Stimulated activated naive CD8-positive, alpha-beta T cell treated with anti-CD3 and anti-CD28 coated beads, Interleukin-15, Interleukin-2, amounts not matched to agents 100 U/mL and 50 U/mL, for 24 hours (primary cell): ENCODE measurements at places on chromosomes 13 and 19.

- DNase-seq = no peak
Observed at GRCh38 chr13:99822820-99823219, 148.7 kb downstream of the ZIC5 start.

DNA sequence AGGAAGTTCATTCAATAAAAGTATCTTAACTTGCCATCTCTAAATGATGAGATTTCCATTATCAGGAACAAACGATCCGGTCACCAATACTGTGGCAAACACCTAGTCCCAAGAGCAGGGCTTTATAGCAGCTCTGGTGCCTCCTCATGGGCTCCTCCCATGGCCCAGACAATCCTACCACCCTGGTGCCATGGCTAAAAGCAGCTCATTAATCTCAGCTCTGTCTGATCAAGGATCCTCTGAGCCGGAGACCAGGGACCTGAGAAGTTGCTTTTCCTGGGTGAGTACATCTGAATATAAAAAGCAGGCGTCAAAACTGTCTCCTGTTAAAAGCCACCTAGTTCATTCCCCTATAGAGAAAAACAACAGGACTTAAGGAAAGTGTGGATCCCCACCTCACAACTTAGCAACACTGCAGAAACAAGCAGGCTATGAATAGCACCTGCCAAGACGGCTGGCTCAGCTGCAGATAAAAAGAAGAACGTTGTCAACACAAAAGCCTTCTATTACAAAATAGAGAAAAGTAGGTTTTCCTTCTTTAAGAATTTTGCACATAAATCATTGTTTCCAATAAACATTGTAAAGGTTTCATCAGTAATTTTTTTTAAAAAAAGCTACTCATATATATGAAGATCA is 30.3 kb downstream of the TSHZ3 start:
- no peak for DNase-seq

DNA sequence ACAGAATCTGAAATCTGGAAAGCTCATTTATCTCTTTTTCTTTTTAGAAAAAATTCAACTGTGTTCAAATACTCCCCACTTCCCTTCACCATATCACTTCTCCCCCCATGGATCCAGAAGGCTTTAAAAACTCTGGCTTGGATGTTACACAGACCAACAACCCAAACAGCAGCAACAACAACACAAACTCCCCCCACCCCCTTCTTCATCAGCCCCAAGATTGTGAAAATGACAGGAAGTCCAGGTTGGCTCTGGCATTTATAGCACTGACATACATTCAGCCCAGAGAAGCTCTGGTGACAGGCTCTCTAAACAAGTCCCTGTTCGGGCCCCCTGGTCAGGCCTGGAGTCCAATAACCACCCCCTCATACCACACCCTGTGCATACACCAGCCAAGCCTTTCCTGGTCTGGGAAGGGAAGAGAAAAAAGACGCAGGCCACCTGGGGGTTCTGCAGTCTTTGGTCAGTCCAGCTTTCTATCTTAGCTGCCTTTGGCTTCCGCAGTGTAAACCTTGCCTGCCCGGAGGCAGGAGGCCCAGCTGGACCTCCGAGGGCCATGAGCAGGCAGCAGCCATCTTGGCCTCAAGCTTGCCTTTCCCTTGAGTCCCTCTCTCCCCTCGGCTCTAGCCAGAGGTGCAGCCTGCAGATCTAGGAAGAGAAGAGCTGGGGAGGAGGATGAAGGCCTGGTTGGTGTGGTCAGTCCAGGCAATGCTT is 6.8 kb downstream of the CDX2 start:
- DNase-seq = no peak

DNA sequence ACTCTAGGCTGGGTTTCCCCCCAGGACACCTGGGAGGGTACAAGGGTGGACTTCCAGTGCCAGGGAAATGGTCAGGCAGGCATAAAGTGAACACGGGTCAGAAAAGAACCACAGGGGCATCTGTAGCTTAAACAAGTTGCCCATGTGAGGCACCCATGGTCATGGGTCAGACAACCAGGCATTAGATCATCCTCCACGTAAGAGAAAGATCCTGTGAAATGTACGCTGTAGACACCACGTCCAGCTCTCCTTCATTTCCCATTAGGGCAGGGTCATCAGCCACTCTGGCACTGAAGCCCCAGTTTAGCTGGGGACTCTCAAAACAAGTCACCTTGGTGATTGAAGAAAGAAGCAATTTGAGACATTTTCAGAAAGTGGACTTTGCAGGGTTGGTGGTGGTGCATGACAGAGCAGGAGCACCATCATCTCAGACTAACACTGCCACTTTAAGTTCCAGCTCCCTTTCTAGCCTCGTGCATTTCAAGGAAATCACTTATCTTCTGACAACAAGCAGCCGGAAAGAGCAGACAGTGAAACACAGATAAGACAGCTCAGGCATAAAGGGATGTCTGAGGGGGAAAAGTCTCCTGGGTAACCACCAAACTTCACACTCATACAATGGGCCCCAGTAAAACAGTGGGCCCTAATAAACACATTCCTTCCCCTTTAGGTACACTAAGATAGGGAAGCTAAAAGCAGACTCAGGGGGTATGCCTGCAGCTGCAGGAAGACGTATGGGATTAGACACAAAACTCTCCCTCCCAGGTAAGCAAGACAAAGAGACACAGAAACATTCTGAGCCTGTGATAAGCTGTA is 16.1 kb upstream of the SIGLEC6 start:
- no peak for DNase-seq

DNA sequence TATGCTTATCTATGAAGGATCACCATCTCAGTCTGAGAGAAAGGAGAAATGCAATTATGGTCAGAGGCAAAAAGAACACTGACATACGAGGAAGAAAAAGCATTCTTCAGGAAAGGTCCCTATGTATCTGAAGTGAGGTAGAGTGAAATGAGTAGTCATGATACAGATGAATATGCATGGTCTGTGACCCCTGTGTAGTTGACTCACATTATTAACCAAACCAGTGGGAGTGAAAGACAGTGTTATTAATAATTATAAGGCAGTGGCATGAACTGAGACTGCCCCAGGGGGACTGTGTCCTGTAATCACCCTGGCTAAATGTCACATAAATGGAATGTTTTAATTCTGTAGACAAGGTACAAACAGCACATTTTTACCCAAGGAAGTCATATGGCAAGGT is 1320.2 kb upstream of the PCDH9 start:
- no peak for DNase-seq

DNA sequence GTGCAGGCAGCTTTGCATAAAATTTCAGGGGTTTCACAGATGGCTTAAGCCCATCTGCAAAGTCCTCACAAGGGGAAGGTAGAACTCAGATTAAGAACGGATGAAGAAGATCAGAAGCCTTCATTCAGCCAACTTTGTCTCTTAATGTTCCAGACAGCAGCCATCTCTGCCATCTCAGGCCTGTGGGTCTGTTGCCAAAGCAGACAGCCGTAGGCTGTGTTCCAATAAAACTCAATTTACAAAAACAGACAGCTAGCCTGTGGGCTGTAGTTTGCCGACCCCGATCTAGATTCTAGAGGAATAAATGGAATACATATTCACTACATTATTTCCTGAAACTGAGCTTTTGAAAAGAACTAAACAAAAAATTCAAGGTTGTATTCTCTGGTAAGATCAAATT is 3.8 kb downstream of the DCUN1D2 start:
- no peak for DNase-seq

DNA sequence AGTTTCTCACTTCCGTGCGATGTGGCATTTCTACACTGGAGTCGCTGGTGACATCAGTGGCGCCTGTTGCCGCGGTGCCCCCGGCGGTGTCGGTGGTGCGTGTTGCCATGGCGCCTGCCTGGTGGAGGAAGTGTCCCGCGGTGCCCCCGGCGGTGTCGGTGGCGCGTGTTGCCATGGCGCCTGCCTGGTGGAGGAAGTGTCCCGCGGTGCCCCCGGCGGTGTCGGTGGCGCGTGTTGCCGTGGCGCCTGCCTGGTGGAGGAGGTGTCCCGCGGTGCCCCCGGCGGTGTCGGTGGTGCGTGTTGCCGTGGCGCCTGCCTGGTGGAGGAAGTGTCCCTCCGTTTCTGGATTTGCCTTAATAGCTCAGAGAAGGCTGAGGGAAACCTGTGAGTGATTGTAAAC is 127.6 kb downstream of the KDM4B start:
- DNase-seq = no peak

GRCh38 chr13:40496035-40496810 is 170.2 kb downstream of the FOXO1 start:
- DNase-seq = no peak

DNA sequence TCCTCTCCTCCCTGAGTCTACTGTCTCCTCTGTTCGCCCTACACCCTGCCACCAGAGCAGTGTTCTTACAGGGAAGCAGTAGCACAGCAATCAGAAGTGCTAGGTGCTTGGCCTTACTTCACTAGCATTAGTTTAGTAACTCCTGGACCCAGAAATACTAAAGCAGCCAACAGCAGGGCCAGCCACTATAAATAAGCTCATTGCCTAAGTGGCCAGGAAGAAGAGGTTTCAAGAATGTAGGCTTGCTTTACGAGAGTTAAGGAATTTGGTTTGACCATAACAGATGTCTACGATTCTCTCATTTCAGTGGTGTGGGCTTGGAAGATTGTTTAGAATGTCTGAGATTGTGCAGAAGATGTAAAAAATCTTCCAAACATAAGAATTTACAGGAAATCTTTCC is 103.3 kb downstream of the ZAR1L start:
- no peak for DNase-seq

- DNase-seq = no peak
Observed at GRCh38 chr13:40644838-40645604, 21.4 kb downstream of the FOXO1 start.

DNA sequence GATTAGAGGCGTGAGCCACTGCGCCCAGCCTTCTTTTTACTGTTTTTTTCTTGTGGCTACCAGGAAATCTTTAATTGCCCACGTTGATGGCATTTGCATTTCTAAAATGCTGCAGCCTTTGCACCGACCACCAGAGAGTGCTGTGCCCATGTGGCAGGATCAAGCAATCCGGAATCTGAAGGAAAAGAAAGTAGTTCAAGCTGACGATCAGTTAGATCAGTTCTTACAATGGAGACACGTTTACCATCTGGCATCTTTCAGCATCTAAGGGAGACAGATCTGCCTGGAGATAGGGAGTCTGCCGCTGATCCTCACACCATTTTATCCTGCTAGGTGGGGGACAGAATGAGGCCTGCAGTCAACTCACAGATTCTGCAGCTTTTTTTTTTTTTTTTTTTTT is 19.9 kb downstream of the TINCR start:
- peak; percentile 17 for DNase-seq

GRCh38 chr19:5914946-5915781 is 1.1 kb downstream of the CAPS start:
- DNase-seq = no peak

GRCh38 chr13:63684822-63685221 is 2269.2 kb upstream of the PCDH20 start:
- no peak for DNase-seq

DNA sequence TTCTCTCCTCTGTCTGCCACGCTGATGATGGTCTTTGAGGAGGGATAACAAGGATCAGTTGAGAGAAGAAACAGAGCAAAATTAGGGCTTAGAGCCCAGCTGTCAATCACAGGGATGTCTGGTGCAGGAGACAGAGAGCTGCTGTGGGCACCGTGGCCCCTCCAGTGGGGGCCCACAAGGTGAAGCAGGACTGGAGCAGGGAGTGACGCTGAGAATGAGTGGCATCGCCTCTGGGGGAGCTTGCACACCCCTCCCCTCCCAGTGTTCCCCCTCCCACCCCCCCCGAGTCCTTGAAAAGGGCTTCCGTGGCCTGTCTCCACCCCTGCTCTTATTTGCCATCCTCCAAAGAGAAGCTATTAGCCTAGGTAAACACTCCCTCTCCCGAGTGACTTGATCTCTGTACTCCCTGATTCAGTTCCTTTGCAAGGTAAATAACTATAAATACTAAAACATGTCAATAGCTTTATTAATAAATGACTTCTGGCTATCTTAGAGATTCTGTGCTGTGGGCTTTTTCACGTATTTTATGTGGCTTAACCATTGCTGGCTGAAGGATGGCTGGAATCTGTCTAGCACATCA is 440.0 kb downstream of the ZNF536 start:
- no peak for DNase-seq

GRCh38 chr19:42441049-42441445 is 1.7 kb downstream of the CXCL17 start:
- no peak for DNase-seq

GRCh38 chr19:7063339-7063738 is 4.9 kb upstream of the MBD3L3 start:
- DNase-seq = no peak

DNA sequence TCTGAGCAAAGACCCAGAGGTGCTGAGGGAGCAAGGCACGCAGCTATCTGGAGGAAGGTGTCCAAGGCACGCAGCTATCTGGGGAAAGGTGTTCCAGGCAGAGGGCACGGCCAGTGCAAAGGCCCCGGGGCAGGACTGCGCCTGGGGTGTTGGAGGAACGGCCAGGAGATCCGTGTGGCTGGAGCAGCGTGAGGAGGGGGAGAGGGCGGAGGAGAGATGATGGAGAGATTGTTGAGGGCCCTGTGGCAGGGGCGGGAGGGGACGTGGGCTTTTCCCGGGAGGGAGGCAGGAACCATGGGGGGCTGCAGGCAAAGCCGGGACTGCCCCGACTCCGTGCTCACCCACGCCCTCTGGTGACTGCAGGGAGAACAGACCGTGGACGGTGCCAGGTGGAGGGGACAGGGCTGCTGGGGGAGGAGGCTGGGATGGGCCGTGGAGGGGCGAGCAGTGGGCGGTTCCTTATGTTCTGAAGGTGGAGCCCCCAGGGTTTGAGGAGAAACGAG is 13.3 kb upstream of the MISP start:
- peak; percentile 75 for DNase-seq

DNA sequence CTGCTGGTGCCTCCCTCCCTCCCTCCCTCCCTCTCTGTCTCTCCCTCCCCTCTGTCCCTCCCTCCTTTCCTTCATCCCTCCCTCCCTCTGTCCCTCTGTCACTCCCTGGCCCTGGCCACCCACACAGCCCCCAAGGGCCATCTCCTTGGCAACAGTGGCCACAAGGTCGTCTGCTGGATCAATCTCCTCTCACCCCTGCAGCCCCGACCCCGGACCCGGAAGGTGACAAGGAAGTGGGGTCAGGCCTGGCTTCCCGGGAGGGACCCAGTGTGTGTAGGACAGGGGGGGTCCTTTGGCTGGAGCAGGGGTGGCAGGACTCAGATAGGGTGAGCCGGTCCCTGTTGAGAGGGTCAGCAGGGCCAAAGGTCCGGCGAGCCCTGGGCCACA is 21.9 kb upstream of the TCF3 start:
- DNase-seq = no peak

DNA sequence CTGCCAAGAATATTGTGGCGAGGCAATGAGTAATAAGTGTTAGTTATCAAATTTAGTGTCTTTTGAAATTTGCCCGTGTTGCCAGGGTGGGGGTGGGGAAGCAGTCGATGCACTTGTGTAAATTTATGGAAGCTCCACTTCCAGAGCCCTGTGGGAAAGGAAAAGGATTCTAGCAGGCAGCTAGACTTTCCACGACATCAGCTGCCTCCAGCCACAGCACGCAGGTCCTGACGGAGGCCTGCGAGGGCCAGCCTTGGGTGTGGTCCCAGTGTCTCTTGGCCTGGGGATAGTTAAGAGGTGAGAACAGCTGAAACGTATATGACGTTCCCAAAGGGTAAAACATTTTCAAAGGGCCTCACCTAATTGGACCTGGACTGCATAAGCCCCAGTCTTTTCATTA is 433.0 kb downstream of the TSHZ3 start:
- no peak for DNase-seq
